ENCODE measurements at places on chromosomes 11 and 22. TPM values are rescaled to one million over a fixed set of nuclear protein-coding genes. Genes with fewer than 3 reads are reported as not detected.

APOBEC3G gene
- total RNA-seq, result 27.4 TPM

OR6T1 gene
- not detected for total RNA-seq

GLB1L2 gene
- 1.5 TPM for total RNA-seq

CRYBB2 gene
- total RNA-seq, result not detected

SGSM1 gene
- total RNA-seq, result 0.70 TPM

SMPD1 gene
- total RNA-seq, result 62.0 TPM

KCNQ1 gene
- 25.1 TPM for total RNA-seq

PDGFD gene
- 0.22 TPM for total RNA-seq

DNA sequence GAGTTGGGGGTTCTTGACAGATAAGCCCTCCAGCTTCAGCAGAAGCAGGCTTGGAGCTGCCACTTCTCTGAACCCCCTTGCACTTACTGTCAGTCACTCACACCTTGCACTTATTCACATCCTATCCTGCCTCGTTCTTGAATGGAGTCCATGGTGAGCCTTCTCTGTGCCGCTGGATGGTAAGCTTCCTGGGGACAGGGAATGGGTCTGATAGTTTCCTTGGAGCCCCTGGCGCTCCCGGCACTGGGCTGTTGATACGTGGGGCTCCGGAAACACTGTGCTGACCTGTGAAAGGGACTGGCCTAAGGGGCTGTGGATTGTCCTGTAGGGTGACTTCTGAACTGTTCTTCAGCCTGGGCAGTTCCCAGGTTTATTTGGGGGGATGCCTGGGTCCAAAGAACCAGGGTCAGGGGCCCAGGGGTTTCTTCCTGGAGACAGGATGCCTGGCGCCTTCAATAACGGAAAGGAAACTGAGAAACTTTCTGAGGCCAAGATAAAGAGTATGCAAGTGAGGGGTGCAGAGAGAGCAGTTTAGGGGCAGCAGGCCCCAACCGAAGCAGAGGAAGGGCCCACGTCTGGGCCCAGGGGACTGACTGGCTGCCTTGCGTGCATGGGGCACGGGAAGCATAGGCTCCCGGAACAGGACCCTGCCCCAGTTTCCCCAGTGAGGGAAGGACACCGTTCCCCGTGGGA is 709 bp upstream of the ST3GAL4 start:
- DNase-seq, result no peak

DNA sequence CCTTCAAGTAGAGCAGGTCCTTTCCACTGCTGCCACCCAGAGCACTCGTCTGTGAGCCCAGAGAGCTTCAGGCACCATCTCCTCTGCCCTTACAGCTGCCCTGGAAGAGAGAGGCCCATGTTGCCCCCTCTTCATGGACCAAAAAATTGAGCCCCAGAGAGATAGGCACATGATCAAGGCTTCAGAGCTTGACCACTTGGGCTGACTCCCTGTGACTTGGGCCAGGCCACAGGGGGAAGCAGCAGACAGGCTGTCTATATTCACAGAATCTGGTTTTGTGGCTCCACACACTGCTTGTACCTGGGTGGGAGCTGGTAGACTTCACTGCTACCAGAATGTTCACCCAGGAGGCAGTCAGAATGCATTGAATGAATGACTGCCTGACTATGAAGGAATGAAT is 58.2 kb downstream of the SMIM38 start:
- DNase-seq, result no peak

GRCh38 chr11:120383518-120384155 is 47.4 kb downstream of the ARHGEF12 start:
- no peak for DNase-seq

DNA sequence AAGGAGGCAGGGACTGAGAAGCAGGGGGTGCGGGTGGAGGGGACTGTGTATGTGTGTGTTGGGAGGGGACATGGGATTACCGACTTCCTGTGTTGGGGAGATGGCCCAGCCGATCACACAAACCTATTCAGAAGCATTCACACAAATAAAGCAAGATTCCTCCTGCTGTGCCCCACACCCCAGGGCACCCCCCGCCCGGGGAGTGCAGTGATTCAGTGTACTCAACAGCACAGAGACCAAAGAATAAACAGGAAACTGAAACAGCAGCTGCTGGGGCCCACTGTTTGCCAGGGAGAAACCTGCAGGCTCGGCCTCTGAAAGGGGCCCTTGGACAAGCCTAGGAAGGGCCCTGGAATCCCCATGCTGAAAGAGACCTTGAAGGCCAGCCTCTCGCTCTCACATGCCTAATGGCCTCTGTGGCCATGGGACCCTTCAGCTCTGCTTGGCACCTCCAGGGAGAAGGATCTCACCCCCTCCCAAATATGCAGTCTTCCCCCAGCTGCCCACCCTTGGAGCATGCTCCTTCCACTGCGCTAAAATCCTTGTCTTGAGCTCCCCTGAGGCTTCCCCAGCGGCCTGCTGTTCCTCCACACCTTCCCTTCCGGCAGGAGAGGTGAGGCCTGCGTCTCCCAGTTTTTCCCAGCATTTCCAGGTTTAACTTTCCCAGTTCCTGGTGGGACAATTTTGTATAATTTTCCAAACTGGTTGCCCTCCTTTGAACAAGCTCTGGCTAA is 72.9 kb downstream of the CSNK2A3 start:
- DNase-seq, result no peak

DNA sequence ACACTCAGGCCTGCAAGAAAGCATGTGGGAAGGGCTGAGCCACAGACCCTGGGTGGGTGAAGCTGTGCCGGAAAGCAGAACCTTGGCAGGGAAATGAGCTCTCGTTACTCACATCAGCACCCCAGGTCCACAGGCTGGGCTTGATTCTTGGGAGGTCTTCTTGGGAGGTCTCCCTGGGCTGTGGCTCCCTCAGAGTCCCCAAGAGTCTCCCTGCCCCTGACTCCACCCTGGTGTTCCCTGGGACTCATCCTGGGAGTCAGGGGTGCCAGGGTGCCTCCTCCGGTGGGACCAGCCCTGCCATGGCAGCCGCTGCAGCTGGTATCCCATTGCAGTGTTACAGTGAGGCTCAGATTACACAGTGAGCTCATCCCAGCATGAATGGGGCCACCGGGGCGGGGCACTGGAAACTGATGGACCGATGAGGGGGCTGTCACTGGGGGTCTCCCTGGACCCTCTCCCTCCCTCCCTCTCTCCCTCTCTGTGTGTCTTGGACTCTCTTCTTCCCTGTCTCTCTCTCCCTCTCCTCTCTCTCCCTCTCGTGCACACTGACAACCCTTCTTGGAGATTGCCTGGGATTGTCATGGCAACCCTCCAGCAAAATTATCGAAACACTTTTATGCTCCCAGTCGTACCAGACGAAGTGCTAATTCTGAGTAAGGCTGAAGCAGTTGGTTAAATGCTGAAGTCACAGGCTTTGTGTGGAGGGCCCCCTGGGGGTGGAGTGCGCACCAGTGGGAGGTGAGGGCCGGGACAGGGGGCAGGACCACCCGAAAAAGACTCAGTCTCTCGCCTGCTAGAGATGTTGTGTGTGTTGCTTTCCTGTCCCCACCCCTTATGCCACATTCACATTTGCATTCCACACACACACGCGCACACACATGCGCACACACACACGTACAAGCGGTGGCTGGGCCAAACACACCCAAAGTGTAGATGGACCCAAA is 8.6 kb upstream of the C11orf96 start:
- DNase-seq, result no peak

DNA sequence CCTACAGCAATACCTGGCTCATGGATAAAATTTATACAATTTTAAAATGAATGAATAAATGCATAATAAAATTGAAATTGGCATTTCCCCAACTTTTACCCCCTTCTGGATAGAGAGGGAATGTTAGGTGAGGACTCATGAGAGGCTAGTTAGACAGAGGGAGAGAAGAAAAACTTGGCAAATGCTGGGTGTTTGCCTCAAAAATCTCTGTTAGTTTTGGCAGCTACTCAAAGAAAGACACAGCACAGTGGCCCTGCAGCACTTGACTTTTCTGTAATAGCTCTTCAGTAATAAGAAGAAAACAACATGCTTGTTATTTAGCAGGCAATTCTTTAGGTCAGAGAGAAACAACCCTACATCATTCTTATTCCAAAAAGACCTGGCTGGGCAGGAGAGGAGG is 20.7 kb upstream of the IZUMO1R start:
- no peak for DNase-seq

DNA sequence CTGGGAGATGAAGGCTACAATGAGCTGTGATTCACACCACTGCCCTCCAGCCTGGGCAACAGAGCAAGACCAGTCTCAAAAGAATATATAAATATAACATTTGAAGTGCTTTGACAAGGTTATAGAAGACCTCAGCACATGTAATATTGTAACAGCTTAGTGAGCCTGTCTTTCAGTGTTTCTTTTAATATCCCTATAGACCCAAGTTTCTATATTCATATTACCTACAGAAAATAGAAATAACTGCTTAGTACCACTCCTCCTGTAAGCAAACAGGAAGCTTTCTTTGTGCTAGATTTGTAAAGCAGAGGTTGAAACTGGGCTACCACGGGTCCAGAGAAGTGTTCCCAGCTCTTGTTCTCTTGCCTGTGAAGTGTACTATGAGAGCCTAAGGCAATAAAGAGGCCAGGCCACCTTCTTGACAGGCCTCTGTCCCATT is 68.2 kb downstream of the PPP2R1B start:
- DNase-seq, result no peak

- no peak for DNase-seq
Measured at GRCh38 chr11:73971175-73971719, 11.4 kb downstream of the UCP2 start.

DNA sequence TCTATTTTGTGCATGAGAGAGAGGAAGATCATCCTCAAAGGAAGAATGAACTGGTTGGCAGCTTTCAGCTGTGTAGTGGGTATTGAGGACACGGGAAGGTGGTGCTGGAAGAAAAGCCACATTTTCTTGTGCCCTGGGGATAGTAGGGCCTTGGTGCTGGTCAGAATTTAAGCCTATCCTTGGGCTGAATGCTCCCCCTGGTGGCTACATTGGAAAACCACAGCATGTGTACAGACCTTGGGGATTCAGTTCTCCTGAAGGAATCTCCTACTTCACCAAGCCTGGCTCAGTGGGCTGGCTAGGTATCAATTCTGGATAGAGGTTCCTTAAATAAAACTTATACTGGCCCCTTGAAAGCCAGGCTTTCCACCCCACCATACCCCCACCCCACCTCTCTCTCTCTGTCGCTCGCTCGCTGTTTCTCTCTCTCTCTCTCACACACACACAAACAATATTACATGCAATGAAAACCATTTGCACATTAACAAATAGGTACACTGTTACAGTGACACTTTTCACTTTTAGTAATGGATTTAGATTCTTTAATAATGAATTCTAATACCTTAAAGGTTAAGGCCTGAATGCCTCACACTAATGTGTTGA is 2.8 kb upstream of the OR51M1 start:
- DNase-seq, result peak; percentile 6

GRCh38 chr11:100353083-100353482 is 334.0 kb upstream of the ARHGAP42 start:
- no peak for DNase-seq

DNA sequence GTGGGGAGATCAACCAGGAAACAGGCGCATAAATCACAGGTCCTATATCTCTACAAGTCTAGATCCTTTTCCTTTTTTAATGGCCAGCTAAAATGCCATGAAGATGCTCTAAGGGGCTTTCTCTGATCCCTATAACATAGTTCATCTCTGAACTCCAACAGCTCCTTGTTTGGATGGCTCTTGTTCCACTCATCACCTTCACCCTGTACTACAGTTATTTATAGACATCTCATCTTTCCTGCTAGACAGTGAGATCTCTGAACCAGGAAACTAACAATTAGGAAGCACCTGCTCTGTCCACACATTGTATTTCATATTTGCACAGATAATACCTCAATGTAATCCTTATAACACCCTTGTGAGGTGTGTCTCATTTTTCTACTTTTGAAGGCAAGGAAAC is 31.6 kb downstream of the KCNA4 start:
- no peak for DNase-seq

DNA sequence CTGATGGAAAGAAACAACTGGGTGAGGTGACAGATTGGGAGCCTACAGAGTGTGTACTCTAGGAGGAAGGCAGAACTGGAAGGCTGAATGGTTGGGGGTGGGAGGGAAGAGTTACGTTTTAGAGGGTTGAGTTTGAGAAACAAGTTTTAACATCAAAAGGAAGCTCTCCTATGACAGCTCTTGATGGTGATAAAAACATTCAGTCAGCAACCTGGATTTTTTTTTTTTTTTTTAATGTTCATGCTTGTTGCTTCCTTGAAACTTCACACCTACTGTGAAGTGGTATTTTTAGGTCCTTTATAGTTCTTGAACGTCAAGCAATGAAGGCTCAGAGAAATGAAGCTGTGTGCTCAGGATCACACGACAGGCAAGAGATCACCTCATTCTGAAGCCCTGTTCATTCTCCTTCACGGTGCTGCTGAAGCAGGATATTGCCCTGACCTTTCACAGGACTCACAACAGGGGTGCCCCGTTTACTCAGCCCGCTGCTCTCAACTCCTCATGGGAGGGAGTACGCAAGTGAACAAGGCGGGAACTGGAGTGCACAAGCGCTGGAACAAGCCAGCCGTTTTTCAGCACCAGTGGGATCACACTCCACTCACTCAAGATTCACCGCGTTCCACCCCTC is 1.6 kb upstream of the TMEM109 start:
- DNase-seq, result peak; percentile 41

GRCh38 chr22:21665047-21665851 is 563 bp upstream of the PPIL2 start:
- no peak for DNase-seq

DNA sequence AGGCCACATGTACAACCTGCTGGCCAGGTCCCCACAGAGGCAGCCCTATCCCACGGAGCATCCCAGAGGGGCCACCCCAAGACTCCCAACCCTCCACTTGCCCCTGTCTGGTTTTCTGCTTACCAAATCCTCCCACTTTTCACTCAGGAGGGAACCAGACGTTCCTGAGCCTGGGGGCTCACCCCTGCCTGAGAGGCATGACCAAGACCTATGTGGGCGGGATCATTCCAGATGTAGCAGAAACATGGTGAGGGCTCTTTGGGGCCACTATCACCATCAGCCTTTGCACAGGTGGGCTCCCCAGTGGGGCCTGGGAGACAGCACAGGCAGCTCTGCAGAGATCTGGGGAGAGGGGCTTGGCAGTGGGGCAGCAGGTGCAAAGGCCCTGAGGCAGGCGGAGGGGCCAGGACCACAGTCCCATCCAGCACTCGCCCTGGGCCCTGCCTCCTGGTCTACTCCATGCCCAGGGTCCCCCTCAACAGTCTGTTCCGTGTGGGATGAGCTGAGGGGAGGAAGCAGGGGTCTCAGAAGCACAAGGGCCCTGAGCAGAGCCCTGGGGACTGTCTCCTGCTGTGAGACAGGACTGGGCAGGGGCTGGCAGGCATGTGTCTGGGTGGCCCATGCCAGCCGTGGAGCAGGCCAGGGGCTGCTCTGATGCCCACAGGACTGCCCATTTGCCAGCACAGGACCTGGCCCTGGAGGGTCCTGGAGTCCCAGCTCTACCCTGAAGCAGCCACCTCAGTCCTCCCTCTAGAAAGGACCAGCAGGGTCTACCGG is 9.4 kb downstream of the PIM3 start:
- peak; percentile 17 for DNase-seq

DNA sequence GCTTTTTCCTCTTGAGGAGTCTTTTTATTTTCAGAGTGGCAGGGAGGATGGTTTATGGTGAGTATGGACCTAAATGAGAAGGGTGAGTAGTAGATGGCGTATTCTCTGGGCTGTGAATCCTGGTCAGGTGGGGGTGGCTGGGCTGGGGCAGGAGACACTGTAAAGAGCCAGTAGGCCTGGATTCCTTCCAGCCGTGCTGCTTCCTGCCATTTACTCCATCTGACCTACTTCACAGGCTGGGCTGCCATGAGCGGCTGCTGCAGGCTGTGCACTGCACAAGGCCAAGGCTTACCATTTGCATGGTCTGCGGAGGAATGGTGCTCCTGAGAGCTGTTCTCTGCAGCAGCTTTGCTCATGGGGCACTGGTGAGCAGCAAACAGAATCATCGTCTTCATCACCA is 297.6 kb downstream of the KIRREL3 start:
- DNase-seq, result no peak

Measured in naive thymus-derived CD8-positive, alpha-beta T cell (primary cell).